ENCODE measurements at places on chromosomes 2 and 18.
A peak's percentile ranks its signal among the peaks of the same experiment; 100 is the strongest.

- DNase-seq, result no peak
Observed at GRCh38 chr2:120820263-120820952, 84.7 kb downstream of the GLI2 start.

DNA sequence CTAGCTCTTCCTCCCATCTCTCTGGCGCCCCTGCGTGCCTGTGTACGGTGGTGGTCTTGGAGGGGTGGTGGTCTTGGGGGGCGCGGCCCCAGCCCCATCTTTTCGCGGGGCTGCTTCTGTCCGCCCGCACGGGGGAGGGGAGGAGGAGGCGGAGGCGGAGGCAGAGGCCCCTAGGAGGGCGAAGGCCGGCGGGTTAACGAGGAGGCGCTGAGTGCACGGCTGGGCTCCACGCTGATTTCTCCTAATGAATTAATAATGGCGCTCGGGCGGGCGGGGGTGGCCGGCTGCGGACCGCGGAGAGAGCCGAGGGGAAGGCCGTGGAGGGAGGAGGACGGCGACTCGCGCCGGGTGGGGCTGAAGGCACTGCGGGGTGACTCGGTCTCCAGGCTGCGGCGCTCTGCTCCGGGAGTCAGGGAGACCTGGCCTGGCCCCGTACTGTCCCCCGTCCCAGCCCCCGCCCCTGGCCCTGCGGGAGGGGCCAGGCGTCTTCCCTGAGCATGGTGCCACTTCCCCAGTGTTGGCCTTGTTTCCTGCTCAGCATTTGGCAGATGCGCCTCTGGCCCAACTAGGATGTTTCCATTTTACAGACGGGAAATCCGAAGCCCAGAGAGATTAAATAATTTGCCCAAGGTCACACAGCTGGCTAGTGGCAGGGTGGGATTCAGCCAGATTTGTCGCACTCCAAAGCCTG, 6.0 kb downstream of the GAREM2 start:
- DNase-seq, result peak; percentile 72

GRCh38 chr2:69309351-69310110, 77.5 kb downstream of the GFPT1 start:
- DNase-seq, result no peak

- peak; percentile 82 for DNase-seq
Observed at GRCh38 chr2:9813312-9814128, 29.8 kb upstream of the TAF1B start.

GRCh38 chr2:162082681-162083080, 8.7 kb upstream of the DPP4 start:
- DNase-seq, result no peak

DNA sequence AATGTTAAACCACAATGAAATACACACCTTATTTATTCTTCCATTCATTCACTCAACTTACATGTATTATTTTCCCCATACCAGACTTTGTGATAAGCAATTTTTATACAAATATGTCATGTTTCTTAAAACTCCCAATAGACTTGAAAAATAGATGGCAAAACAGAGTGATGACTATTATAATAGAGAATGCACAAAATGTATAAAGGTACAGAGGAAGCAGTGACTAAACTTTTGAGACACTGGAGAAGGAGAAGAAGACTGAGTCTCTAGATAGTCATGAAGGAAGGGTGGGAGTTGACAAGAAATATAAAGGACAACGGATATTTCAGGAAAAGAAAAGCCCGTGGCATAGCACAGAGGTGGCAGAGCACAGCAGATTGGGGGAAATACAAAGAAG, 198.1 kb upstream of the SLC39A10 start:
- no peak for DNase-seq

- DNase-seq, result no peak
Observed at GRCh38 chr18:75438891-75439290, 11.4 kb upstream of the SMIM21 start.

Measured in 8988T (cell line).